ENCODE measurements at places on chromosomes 11 and 22.

- DNase-seq, result no peak
These were observed 1.9 kb upstream of the PEX26 start for GRCh38 chr22:18075720-18076497.

DNA sequence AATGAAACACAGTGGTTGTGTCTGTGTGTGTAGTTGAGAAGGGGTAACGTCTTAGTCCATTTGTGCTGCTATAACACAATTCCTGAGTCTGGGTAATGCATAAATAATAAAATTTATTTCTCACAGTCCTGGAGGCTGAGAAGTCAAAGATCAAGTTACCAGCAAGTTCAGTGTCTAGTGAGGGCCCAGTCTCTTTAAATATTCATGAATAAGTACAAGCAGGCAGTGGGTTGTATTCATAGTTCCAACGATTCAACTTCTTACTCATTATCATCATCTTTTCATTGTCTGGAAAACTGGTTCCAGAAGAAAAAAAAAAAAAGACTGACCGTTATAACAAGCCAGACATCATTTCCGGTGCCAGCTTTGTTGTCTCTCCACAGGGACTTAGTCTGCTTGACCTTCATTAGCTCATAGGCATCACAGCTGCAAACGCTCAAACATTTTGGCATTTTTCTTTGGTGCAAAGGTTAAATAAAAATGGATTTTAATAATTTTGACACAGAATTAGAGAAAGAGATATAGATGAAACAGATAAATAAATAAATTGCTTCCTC, 1297.5 kb downstream of the LRRC4C start:
- DNase-seq, result no peak

DNA sequence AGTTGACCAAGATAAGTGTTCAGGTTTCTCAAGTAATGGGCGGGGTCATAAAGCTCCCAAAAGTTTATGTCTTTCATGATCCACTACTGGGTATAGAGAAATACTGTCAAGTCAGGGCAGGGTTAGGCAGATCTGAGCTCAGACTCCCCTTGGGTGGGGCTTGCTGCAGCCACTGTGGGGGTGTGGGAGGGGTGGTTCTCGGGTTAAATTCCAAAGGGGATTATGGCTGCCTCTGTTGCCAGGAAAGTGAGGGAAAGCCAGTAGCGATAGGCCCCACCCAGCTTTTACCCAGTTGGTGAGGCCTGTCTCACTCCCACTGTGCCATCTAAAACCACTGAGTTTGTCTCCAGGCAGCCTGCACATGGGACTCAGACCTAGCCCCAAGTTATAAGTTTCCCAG, 37.8 kb downstream of the DLG2 start:
- no peak for DNase-seq

DNA sequence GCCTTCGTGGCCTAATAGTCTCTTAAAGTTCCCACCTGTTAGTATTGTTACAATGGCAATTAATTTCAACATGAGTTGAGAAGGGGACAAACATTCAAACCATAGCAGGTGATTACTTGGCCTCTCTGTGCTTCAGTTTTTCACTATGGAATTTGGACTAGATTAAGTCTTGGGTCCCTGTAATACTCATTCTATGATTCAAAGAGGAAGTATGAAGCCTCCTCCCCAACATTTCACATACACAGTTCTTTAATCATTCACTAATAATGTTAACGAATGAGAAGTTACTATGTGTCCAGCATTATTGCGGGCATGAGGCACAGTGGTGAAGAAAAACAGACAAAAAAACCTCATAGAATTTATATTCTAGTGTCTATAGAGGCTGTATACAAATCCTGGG, 19.9 kb upstream of the USP47 start:
- no peak for DNase-seq

DNA sequence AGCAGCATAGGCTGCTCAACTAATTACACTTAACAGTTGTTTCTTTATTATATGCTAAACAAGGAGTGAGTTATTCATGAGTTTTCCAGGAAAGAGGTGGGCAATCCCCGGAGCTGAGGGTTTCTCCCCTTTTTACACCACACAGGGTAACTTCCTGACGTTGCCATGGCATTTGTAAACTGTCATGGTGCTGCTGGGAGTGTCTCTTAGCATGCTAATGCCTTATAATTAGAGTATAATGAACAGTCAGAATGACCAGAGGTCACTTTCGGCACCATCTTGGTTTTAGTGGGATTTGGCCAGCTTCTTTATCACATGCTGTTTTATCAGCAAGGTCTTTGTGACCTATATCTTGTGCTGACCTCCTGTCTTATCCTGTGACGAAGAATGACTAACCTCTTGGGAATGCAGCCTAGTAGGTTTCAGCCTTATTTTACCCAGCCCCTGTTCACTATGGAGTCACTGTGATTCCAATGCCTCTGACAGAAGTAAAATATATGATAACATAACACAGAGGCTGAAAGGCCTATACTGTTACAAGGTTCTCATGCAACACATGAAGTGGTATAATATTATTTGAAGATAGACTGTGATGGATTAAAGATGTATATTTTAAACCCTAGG, 41.3 kb upstream of the RDX start:
- DNase-seq, result no peak

DNA sequence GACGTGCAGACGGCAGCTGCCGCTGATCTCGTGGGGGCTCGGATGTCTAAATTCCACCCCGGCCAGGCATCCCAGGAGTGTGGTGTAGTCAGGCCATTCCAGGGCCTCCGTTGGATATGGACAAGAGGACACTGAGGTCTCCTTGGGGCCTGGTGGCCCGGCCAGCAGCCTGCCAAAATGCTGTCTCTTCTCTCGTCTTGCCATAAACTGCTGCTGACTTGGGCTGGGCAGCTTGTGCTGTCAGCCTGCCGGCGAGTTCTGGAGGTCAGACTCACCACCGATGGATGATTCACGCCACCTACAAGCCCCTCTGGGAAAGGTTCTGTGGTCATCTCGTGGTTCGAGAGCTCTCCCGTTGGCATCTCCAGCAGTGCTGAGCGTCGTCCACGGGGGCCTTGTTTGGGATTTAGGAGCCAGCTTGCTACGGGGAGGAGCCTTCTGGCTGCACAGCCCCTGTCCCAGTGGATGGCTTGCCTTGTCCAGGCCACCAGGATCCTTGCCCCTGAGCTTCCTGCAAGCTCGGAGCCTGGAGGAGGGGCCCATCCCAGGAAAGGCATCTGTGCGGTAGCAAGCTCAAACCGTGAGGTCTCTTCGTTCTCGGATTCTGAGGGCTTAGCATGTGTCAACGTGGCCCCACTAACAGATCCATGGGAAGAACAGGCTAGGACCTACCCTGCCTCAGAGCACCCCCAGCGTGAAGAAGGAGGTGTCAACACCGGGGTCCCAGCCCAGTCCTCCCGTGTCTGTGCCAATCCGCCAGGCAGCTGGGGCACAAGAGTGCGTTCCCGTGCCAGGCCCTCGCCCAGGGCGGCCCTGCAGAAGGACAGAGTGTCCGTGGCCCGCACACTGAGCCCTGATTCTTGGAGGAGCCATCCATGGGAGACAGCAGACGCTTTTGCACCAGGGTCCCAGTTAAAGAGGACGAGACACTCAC, 1114.1 kb downstream of the BRD1 start:
- no peak for DNase-seq

- DNase-seq, result no peak
These were observed 336.1 kb upstream of the C11orf87 start for GRCh38 chr11:109085708-109086373.

DNA sequence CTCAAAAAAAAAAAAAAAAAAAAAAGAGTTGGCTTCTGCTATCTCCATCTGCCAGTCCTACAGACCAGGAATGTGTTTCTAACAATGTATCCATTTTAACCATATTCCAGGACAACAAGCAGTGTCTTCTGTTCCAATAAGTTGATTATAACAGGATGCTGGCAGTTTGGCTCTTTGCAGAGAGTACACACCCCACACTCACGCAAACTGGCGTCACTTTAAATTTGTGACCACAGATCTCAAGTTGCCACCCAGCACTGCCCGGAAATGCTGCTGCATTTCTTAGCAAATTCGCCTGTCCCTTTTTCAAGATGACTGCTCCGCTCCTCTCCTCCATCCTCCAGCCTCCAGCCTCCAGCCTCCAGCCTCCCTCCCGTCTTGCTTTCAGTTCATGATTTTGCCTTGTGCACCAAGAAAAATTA, 44.3 kb downstream of the SCGB1A1 start:
- DNase-seq, result no peak

DNA sequence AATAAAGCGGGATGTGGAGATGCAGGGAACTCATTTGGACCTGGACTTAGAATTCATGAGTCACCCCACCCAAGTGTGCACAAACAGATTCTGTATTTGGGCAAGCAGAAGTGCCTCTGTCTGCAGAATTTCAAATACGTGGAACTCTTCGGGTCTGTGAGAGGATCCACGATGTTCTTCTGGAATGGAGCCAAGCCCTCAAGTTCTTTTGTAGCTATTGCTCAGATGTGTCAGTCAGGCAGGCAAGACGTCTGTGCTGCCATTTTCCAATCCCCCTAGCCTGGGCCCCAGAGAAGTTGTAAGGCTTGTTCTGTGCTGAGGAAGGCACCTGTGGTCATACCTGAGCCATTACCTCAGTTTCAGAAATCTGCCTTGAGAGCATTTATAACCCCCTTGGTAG, 132.8 kb upstream of the RASSF10 start:
- DNase-seq, result no peak

DNA sequence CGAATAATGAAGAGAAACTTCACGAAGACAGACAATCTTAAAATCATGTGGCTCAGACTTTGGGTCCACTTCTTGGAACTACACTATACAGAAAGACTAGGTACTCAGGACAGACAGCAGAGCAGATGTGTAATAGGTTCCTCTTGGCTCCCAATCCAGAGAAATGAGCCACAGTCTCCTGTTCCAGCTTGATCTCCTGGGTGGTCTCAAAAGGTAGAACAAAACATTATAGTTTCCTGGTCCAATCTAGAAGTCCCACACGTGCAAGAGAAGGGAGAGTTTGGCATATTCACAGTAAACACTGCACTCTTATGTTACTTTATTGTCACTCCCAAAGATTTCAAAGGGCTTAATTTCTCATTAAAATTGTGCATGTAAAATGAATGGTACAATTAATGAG, 134.5 kb upstream of the FIBIN start:
- no peak for DNase-seq

GRCh38 chr11:64659417-64660144, 63.4 kb downstream of the NRXN2 start:
- DNase-seq, result no peak

DNA sequence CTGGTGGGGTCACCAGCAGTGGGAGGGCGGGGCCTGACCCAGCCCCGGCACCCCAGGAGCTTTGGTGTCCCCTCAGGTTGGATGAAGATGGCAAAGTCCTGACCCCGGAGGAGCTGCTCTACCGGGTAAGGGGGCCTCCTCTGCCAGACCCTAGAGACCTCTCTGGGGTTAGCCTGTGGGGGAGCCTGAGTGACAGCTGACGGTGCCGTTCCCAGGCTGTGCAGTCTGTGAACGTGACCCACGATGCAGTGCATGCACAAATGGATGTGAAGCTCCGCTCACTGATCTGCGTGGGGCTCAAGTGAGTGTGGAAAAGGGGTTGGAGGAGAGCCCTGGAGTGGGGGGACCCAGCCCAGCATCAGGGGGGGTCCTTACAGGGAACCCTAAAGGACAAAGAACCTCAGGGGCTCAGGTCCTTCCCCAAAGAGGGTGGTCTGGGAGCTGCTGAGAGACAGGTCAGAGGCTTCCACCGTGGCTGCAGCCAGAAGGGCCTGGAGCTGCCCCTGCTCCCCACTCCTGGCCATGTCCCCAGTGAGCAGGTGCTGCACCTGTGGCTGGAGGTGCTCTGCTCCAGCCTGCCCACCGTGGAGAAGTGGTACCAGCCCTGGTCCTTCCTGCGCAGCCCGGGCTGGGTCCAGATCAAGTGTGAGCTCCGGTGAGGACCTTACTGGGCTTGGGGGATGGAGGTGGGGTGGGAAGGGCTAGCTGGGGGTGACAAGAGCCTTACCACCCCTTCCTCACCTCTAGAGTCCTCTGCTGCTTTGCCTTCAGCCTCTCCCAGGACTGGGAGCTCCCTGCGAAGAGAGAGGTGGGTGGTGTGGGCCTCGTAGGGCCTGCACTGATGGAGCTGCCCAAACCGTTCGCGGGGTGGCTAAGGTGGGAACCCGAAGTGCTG, 38.6 kb downstream of the SGSM3 start:
- DNase-seq, result no peak

DNA sequence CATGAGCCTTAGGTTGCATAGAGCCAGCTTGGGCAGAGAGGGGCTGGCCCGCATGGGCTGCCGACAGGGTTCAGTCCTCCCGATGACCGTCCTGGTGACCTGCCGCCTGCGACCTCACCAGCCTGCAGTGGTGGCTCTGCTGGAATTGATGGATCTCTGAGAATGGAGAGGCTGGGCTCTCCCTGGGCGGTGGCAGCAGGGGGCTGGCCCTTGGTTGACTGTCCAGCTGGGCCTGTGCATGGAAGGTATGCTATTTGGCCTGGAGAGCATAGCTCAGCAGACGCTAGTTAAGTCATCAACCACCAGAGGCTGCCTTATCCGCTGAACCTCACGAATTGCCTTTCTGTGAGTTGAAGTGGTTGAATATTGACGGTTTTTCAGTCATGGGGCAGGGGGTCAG, 19.7 kb downstream of the GRAMD4 start:
- no peak for DNase-seq

GRCh38 chr11:75040167-75040770, 51.5 kb downstream of the NEU3 start:
- DNase-seq, result no peak

DNA sequence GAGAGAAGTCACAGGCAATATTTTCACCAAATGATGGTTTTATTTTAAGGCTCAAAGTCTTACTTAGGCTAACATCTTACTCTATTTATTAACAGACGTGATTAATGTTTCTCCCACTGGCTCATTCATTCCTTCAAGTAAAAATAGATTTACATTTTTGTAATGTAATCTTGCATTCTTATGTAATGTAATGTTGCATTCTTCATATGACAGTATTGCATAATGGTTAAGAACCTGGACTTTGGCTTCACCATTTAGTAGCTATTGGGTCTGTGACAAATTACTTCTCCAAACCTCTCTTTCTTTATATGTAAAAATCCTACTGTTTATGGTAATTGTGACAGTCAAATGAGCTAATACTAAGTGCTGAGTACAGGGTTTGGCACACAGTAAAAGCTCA, 3.3 kb upstream of the DIXDC1 start:
- no peak for DNase-seq
